Panc1 (cell line): ENCODE measurements at places on chromosomes 16 and 17.

GRCh38 chr16:11006656-11007055 lies 62.3 kb downstream of the CLEC16A start:
- no peak for DNase-seq

DNA sequence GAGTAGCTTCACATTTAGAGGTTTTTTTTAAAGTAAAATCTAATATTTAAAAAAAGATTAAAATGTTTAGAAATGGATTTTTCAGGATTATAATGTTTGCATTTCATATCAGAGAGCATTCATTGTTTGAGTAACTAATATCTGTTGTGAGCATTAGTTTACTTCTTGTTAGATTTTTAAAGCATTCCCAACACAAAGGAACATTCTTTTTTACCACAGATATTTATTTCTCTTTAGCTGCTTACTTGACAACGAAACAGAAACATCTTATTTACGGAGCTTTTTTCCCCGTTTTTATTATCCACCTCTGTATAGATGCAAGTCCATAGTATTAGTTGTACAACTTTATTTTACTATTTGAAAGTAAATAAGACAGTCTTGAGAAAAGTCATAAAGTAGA lies 53.0 kb downstream of the NFAT5 start:
- no peak for DNase-seq

- no peak for DNase-seq
Measured at GRCh38 chr17:72121164-72122009, 567 bp downstream of the SOX9 start.

GRCh38 chr16:58755989-58756649 lies 22.0 kb upstream of the GOT2 start:
- DNase-seq: peak; percentile 43

DNA sequence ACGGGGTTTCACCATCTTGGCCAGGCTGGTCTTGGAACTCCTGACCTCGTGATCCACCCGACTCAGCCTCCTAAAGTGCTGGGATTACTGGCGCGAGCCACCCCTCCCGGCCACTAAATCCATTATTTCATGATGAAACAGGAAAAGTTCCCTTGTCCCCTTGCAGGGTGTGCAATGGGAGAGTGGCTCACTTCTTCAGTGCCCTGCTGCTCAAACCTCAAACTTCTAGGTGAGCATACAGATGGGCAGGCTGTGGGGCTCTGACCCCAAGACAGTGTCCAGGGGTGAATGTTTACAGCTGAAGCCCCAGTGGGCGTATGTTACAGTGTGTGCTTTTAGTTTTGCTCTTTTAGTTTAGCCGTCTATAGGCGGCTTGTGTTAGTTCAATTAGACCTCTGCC lies 34.7 kb downstream of the GJC1 start:
- DNase-seq: no peak

GRCh38 chr17:43578699-43579565 lies 32.8 kb upstream of the ETV4 start:
- no peak for DNase-seq

DNA sequence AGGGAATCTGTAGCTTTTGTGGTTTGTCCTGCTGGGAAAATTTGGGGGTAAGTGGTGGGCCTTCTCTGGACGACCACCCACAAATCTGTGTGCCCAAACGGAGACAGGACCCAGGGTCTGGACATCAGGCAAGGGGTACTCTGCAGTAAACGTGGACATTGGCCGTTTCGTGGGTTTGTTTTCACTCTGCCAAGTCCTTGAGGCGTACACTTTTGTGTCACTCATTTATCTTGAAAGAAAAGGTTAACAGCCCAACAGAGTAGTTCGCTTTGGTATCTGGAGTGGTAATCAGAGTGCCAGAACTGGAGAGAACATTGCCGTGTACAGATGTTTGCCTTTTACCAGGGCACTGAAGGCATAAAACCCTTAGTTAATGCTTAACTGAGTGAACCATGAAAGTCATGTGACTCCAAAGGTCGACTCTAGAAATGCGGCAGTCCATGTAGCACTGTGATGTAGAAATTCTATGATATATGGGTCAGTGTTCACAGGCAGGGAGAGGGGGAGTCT lies 15.4 kb downstream of the NAA60 start:
- no peak for DNase-seq

GRCh38 chr17:19673623-19674022 lies 25.1 kb downstream of the ALDH3A2 start:
- DNase-seq: no peak

DNA sequence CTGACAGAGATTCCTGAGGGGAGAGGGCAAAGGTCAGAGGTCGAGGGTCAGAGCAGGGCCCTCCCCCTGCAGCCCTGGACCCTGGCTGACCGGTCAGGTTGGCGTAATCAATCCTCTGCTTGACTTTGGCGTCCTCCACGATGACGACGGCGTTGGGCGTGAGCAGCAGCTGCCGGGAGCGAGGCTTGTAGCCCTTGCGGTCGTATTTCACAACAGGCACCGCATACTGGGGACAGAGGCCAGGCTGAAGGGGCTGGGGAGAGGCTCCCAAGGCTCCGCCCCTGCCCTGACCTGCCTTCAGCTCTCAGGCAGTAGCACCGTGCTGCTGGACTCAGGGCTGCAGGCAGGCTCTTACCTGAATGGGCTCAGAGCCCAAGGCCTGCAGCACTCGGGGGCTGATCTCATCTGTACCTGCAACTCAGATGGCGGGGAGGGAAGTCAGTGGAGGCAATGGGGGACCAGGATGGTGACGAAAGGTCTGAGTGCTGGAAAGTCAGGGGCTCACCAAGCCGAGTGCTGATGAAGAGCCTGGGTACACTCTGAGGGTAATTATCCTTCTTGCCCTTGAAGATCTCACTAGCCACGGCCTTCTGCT lies 12.0 kb upstream of the CRK start:
- no peak for DNase-seq

- DNase-seq: no peak
Measured at GRCh38 chr16:17238285-17239028, 232.3 kb downstream of the XYLT1 start.

DNA sequence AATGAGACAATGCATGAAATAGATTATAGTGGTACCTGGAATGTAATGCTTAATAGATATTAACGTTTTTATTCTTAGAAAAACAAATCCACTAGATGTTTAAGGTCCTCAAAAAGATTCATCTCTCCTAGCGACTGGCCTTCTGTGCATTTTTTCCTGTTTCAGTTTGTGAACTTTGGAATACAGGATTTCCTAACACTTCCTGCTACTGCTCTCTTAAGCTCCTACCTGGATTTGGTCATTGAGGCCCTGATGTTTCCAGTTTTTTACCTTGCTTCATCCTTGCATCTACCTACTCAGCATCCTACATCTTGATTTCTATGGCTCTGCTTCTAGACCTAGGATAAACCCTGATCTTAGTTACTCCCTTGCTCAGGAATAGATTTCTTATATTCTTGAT lies 188.4 kb downstream of the ABCC12 start:
- no peak for DNase-seq

- no peak for DNase-seq
Measured at GRCh38 chr17:57559634-57560318, 185.3 kb downstream of the CCDC182 start.

DNA sequence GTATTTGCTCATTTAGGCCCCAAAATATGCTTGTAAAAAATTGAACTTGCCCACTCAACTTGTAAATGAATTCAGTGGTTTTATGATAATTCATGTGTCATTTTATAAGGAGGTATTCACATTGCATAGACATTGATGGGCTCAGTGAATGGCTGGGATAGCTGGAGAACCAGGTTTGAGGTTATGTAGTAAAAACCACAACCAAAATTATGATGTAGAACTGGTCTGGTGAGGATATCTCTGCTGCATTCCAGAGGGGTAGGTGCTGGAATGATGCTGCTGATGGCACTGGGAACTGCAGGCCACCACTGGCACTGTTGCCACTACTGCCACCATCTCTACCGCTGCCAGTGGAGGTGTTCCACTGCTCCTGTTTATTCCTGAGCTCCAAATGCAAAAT lies 21.5 kb upstream of the RABEP1 start:
- DNase-seq: no peak

DNA sequence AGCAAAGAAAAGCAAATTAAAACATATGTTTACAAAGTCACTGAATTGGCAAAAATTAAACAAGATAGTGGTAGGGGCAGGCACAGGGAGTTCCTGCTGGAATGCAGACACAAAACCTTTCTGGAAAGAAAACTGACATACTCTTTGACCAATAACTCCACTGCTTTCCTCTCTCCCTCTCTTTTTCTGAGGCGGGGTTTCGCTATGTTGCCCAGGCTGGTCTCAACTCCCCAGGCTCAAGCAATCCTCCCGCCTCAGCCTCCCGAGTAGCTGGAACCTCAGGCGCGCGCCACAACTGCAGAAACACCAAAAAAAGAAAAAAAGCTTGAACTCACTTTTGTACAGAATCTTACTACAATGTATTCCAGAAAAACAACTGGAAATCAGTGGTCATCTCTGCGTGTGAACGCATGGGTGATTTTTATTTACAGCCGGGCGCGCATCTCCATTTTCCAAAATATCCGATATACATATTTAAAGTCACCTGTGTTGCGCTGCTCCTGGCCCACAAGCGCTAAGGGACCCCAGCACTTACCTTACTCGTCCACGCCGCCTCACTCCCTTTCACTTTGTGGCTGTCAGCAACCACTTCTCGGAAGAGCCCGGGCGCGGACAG lies 480 bp downstream of the TXNL4B start:
- no peak for DNase-seq

DNA sequence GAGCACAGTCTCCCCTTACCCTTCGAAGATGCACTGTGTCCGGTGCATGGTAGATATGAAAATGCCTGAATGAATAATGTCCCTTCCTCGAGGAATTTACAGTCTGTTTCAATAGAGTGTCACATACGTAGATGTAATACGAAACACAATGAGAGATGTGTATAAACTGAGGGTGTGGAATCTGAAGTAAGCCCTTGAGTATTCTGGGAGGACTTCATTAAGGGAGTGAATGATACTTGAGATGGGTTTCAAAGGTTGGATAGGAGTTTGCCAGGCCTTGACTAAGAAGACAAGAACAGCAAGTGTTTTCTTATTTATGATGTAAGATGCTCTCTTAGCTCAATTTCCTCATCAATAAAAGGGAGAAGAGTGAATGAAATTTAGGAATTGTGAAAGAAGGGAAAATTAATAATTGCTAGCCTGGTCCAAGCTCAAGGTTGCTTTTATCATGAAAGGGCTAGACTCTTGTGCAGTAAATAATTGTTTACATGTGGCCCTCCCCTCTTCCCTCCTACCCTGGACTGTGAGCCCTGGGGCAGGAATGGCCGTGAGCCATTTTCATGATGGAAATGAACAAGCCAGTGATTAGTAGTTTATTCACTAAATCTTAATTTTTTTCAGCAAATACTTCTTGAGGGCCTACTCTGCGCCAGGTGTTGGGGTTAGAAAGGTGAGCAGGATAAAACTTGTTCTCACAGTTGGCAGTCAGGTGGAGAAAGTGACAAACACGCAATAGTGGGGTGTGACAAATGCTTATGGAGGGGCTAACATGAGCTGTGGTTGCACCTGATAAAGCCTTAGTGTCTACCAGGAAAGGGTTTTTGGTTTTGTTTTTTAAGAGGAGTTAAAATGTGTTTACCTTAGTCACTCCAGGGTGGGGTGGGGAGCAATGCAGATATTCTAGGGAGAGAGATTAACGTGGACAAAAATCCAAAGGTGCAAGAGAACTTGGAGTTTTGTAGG lies 1.6 kb downstream of the KIF22 start:
- no peak for DNase-seq

GRCh38 chr16:9053006-9053601 lies 38.3 kb upstream of the HAPSTR1 start:
- DNase-seq: peak; percentile 77

DNA sequence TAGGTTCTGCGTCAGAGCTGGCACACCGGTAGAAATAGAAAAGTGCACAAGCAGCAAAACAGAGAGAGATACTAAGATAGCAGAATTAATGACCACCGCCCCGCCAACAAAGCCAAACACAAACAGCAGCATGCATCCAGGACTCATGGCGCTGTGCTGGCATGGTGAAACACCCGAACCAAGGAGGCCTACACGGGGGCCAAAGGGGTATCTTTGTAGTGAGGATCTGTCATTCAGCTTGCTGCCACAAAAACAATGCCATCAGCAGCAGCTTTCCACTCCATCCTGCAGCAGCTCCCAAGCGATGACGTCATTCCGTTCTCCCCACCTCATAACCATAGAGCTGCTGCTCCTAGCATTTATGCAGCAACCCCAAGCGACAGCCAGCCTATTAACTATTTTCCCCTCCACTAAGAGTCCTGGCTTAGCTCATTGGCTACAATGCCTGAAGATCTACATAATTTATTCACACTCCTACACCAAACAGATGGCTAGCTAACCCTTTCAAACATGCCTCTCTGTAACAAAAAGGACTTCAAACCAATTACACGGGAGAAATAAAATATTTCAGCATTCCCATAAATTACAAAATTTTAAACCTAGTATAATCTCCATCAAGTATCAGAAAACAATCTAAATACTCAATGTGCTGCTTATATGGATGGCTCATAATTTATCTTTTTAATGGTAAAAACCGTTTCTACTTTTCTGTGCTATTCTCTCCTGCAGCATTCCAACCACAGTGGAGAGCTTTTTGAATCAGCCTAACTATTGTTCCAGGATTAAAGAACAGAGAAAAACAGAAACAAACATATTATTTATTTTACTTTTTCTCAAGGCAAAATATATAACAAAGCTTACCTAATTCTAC lies 73.9 kb downstream of the SPAG9 start:
- DNase-seq: no peak

GRCh38 chr17:58528443-58528842 lies 14.0 kb upstream of the MTMR4 start:
- DNase-seq: no peak

DNA sequence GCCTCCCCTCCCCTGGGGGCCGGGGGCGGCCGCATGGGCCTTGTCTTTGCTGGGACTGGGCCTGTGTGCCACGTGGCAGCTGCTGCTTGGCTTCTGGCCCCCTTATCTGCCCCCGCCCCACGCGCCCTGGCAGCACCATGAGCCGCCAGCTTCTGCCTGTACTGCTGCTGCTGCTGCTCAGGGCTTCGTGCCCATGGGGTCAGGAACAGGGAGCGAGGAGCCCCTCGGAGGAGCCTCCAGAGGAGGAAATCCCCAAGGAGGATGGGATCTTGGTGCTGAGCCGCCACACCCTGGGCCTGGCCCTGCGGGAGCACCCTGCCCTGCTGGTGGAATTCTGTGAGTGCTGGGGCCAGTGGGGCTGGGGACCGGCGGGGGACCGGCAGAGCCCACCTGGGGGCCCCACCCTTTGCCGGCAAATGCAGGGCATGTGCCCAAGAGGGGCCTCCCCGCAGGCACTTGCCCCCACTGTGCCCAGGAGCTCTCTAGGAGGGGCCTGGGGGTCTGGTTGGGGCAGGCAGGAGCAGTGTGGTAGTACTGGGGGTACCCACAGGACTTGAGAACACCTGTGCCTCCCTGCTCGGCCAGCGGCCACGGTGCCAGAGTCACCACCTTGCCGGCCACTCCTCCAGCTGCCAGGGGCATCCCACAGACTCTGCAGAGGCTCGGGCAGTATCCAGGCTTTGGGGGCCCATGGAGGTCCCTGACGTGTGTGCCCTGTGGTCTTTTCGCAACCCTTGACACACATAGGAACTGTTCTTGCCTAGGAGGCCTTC lies at the start of gene PDIA2:
Gene PDIA2 (plus strand): TSS at position 132 of the 773 bp plus-strand sequence. CDS start 6 bp downstream, at position 138.
- DNase-seq: no peak

GRCh38 chr16:55502801-55503366 lies 6.0 kb upstream of the LPCAT2 start:
- no peak for DNase-seq
